NCI-H345 (cell line): ENCODE measurements at places on chromosomes 3 and 15.
A peak's percentile ranks its signal among the peaks of the same experiment; 100 is the strongest.

DNA sequence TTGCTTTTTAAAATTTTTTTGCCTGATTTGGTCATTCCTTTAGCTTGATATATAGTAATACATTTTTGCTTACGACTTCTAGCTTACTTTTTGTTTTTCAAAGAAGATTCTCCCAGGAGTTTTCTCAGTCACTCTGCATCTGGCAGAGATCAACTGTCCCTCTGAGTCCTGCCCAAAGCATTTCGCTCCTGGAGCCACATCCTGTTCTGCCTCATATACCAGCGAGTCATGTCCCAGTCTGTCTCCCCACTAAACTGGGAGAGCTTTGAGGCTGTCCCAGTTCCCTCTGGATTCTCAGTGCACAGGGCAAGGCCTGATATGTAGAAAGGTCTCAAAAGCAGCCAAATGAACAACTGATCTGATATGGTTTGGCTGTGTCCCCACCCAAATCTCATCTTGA, 326.3 kb downstream of the ARRDC4 start:
- no peak for DNase-seq

DNA sequence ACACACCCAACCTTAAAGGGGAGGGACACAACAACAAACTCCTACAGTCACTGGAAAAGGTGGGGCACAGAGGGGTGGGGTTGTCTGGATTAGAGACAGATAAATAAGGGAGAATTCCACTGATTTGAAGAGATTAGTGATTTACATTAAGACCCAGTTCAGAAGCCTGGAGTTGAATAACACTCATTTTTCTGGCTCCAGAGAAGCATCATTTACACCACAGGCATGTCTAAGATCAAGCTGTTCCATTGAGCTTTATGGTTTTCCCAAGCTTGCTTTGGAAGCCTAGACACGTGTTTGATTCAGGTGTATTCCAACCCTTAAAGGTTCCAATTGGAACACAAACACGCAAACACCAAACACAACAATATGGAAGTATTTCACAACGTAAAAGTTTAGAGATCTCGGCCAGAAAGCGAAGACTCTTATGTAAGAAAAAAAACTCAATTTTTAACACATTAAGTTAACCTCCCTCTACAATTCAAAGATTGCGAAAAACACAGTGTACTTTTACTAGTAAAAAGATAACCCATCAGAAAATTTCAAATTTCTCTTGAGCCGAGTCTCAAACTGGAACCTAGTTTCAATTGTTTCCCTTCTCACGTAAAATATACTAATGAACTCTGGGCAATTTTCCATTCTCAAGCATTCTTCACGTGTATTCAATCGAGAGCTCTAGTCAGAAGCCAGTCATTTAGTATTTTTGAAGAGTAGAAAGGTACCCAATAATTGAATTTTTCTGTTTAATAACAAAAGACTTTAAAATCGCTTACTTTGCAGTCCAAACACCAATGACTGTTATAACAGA, 2.1 kb downstream of the TRA2B start:
- no peak for DNase-seq

DNA sequence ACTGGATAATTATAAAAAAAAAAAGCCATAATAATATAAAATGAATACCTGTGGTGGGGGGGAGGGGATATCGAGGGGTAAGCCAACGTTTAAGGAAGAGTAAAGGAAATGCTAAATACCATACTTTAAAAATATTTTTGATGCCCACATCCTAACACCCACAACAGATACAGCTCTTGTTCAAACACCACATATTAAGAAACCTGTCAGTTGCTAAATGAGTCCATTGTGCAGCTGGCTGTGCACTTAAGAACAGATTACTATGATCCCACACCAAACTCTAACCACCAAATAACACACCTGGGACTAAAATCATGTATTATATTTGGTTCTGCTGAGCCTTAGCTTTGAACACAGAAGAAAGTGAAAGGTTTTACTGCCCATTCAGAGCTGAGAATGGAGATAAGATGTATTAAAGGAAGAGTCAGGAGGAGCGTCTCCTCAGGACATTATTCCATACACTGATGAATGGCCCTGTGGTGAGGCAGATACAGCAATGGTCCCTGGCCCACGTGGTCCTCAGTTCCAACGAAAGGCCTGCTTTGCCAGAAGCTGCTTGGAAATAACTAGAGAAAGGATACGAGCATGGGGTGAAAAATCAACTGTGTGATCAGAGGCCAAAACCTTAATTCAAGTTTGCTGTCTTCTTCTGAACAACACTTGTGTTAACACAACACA, 515.4 kb downstream of the FOXP1 start:
- no peak for DNase-seq

DNA sequence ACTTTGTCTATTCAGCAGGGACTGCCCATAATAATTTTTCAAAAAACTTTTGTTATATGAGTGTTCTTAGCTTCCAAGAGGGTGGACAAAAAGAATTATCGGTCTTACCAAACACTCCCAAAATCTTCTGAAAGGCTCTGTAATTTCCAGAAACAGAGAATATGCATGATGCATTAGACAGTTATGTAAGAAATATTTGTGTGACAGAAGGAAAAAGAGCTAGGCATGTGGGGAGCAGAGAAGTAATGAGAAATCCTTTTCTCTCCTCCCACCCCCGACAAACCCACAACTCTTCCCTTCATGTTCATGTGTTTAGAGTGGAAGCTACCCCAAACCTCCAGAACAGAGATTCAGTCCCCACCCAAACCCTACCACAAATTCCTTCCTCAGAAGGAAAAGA, 86.8 kb downstream of the MYO5A start:
- no peak for DNase-seq

- peak; percentile 63 for DNase-seq
Measured at GRCh38 chr15:74768771-74769342, 13.0 kb upstream of the CSK start.

DNA sequence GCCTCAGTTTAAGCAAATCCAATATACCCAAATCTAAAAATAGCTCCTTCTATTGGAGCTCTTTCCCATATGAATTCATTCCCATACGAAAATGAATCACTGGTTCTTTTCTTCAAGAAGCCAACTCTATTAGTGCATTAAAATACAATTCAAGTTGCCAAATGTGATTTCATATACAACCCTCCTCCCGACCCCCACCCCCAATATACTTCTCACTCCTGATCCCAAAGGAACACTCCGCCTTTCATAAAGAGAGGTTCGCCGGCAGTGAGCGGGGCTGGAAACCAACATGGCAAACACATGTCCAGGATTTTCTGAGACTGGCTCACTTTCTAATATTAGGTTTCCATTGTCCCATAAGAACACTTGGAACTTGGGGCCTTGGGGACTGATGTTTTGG, 48.5 kb downstream of the MAGEF1 start:
- DNase-seq: no peak

DNA sequence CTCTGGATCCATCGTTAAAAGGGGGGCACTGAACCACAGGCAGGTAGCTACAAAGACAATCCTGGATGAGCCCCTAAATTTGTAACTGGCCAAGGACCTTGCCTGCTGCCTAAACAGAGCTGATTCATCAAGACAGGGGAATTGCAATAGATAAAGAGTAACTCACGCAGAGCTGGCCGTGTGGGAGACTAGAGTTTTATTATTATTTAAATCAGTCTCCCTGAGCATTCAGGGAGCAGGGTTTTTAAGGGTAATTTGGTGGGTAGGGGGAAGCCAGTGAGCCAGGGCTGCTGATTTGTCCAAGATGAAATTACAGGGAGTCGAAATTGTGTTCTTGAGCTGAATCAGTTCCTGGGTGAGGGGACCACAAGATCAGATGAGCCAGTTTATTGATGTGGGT, 885.1 kb upstream of the CADM2 start:
- DNase-seq: no peak

DNA sequence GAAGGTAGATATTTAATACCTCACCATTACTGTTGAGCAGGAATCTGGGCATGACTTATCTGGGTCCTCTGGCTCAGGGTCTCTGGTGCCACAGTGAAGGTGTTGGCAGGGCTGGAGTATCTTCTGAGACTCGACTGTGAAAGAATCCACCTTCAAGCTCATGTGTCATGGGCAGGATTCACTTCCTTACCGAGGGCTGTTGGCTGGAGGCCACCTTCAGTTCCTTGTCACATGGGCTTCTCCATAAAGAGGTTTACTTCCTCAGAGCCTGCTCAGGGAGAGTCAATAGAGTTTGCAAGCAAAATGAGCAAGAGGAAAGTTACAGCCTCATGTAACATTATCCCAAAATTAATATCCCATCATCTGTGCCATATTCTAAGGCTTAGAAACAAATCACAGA, 459.5 kb downstream of the NR2F2 start:
- no peak for DNase-seq

- no peak for DNase-seq
Measured at GRCh38 chr15:84023636-84024035, 211.9 kb upstream of the GOLGA6L4 start.

DNA sequence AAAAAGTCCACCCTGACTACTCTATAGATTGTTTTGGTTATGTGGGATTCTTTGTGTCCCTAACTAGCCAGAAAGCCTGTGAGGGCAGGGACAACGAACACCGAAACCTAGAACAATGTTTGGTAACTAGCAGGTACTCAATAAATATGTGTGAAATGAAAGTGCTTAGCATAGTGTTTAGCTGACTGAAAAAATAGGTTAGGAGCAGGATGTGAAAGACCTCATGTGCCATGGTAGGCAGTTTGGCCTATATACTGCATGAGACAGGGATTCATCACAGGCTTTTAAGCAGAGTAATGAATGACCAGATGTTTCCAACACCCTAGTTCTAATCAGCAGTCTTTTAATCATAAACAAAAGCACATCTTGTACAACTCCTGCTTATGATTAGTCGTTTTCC, 64.2 kb downstream of the MYO5A start:
- no peak for DNase-seq

DNA sequence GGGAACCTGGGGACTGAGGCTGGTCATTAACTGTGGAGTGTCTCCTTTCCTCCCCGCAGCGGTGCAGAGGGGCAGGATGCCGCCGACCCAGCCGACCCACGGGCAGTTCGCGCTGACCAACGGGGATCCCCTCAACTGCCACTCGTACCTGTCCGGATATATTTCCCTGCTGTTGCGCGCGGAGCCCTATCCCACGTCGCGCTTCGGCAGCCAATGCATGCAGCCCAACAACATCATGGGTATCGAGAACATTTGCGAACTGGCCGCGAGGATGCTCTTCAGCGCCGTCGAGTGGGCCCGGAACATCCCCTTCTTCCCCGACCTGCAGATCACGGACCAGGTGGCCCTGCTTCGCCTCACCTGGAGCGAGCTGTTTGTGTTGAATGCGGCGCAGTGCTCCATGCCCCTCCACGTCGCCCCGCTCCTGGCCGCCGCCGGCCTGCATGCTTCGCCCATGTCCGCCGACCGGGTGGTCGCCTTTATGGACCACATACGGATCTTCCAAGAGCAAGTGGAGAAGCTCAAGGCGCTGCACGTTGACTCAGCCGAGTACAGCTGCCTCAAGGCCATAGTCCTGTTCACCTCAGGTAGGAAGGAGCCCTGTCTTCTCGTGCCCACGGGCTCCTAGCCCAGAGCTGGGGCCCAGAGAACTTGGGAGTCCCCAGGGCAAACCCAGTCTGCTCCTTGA, 3.7 kb downstream of the NR2F2 start:
- no peak for DNase-seq

DNA sequence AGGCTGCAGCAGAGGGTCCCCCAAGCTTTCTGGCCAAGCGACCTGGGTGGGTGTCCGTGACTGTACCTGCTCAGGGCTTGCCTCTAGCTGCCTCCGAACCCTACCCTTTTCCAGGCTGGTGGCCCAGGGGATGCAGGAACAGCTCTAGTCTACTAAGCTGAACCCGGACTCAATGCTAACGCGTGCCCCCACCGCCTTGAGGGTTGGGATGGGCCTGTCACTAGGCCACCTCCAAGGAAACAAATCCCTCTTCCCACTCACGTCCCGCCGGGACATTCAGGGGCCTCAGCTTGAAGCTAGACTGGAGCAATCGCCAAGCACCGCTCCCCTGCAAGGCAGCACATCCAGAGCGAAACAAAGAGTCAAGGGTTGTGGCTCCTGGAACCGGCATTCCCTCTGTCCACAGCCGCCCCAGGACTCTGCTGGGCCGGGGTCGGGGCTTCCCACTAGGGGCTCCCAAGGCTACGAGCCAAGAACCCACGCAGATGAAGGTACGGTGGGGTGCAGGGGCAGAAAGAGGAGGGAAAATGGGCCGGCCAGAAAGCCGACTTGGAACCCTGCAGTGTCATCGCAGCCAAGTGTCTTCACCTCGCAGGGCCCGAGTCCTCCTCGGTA, 2.9 kb downstream of the FBXL22 start:
- no peak for DNase-seq

DNA sequence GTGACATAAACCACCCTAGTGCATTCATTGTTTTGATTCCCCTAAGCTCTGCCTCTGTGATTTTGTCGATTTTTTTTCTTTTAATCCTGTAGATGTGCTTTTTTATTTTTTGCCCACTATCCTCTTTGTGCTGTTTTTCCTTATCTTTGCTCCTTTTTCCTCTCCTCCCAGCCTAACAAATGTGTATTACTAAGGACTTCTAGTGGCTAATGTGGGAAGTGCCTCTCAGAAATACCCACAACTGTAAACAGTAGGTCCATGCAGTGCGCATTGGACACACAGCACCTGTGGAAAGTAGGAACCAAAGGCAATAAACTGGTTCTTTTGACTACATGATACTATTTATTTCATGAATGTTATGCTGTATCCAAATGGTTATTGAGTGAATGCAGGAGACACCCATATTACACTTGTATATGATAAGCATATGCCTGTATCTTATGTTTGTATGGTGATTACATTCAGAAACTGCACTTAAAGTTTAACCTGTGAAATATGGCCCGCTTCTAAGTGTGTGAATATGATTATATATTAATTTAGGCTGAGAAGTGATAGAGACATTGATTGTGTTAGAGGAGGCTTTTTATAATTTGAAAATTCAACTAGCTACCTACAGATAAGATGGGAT, 147.8 kb downstream of the PLCL2 start:
- DNase-seq: no peak

DNA sequence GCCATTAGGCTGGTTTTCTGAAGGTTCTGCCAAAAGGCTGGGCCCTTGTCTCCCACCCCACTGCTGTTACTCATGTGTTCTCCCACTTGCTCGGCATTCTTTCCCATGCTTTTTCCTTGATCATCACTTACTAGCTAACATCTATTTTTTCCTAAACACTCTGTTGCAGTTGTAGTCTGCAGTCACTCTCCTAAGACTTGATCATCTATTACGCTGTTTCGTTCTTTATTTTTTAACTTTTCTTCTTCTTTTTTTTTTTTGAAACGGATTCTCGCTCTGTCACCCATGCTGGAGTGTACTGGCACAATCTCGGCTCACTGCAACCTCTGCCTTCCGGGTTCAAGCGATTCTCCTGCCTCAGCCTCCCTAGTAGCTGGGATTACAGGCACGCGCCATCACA, 176.3 kb downstream of the IGF1R start:
- DNase-seq: no peak

- no peak for DNase-seq
Measured at GRCh38 chr3:171804618-171805389, 5.5 kb downstream of the PLD1 start.

GRCh38 chr15:70281811-70282307, 184.1 kb upstream of the TLE3 start:
- DNase-seq: no peak

DNA sequence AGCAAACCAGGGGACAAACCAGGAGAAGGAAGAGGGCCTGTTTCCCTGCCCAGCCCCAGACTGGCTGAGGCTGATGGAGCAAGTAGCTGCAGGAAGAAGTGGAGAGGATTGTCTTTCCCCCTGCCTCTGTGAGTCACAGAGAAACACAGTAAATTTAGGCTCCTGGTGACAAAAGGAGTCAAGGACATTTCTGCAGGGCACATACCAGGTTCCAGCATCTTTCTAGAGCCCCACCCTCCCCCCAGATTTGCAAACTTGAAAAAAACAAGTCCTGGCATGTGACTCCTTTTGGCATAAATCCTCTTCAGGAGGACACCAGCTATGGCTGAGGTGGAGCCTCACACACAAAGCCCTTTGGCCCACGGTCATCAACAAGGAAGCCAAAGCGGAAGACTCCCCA, 17.8 kb downstream of the PLD1 start:
- DNase-seq: no peak
